ENCODE measurements at places on chromosomes 5 and 9.

- DNase-seq, result peak; percentile 81
Measured at GRCh38 chr5:95857185-95857945, 34.8 kb upstream of the GLRX start.

DNA sequence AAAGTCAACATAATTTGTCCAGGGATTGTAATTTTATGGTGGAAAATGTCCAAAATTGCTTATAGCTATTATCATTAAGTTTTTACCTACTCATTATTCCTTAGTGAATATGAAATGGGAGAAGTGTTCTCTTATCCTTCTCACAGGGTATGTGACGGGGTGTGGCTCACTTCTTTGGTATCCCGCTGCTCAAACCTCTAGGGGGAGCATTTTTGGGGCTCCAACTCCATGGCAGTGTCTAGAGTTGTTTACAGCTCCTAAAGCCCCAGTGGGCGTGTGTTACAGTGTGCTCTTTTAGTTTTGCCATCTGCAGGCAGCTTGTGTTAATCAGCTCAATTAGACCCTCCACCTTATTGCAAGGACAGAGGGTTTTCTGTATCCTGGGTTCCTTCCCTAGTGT lies 89.4 kb downstream of the CDKN2A start:
- no peak for DNase-seq

DNA sequence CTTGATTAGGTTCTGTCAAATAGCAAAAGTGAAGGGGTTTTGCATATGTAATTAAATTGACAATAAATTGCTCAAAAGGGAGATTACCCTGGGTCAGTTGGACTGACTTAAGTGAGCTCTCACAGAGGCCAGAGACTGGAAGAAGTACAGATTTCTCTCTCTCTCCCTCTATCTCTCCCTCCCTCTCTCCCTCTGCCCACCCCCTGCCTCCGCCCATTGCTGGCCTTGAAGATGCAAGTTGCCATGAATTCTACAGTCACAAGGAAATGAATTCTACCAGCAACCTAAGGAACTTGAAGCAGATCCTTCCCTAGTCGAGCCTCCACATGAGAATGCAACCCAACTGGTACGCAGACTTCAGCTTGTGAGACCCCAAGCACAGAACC lies 119.2 kb downstream of the LPAR1 start:
- DNase-seq, result no peak

GRCh38 chr9:98755006-98755618 lies 41.2 kb downstream of the ANKS6 start:
- DNase-seq, result no peak

DNA sequence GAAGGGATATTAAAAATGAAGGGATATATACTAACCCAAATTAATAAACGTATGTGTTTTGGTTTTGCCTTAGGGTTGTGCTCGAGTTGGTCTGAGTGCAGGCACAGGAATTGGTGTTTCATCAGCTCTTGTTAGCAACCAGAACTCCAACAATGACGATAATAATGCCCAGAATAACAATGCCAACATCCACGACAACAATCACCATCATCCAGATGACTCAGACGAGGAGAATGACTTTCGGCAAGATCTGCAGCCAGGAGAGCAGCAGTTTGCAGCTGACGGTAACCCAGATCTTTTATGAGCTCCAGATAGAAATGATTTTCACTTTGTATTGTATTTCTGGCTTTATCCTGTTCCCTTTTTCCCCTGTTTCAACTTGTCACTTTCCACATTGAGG lies 33.2 kb downstream of the FBXO38 start:
- no peak for DNase-seq

- no peak for DNase-seq
Measured at GRCh38 chr5:79653843-79654242, 35.8 kb upstream of the CMYA5 start.

Data from upper lobe of left lung (tissue), 6 donors.